ENCODE measurements at places on chromosomes 6 and 20.

DNA sequence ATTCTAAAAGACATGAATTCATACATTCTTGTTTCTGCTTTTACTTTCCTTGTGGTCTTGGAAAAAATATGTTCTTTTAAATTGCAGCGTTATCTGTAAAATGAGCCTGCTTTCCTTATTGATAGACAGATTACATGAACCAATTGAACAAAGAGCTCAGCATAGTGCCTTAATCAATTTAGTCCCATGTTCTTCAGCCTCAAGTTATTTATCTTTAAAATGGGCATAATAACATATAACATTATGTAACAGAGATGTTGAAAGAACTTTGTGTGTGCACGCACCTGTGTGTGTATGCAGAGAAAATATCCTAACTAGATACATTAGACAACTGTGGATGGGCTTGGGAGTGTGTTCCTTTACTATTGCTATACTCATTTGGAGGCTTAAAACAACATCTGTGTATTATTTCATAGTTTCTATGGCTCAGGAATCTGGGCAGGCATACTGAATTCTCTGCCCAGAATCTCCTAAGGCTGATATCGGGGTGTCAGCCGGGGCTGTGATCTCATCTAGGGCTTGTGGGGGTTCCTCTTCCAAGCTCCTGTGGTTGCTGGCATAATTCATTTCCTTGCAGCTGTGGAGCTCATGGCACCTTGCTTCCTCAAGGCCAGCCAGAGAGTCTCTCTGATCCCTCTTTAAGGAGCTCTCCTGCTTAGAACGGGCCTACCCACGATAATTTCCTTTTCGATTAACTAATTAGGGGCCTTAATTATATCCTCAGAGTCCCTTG is 194.1 kb downstream of the ARID1B start:
- DNase-seq: no peak

- no peak for DNase-seq
Observed at GRCh38 chr6:138012682-138013081, 94.5 kb downstream of the PERP start.

DNA sequence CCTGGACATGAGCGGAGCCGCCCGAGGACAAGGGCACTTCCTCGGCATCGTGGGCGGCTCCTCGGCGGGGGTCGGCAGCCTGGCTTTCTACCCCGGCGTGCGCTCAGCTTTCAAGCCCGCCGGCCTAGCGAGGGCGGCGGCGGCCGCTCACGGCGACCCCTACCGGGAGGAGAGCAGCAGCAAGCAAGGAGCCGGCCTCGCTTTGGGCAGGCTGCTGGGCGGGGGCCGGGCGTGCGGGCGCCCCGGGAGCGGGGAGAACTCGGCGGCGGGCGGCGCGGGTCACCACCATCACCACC is 6.7 kb downstream of the PRDM13 start:
- no peak for DNase-seq

DNA sequence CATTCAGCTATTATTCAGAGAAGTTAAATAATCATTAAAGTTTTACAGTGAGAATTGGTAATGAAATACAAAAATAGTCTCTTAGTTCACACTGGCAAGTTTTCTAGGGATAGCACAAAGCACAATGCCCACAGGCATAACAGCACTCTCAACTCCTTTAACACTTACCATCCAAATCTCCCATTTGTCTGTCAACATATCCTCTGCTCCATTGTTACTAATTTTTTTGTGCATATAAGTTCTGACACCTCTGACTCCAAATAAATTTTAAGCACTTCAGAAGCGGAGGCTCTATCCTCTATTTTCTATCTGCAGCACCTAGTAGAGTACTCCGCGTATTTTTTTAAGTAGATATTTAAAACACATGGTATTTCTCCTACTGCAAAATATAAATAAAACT is 15.6 kb upstream of the RSPO3 start:
- no peak for DNase-seq

- no peak for DNase-seq
Observed at GRCh38 chr20:50369225-50370035, 140.8 kb upstream of the PTPN1 start.

DNA sequence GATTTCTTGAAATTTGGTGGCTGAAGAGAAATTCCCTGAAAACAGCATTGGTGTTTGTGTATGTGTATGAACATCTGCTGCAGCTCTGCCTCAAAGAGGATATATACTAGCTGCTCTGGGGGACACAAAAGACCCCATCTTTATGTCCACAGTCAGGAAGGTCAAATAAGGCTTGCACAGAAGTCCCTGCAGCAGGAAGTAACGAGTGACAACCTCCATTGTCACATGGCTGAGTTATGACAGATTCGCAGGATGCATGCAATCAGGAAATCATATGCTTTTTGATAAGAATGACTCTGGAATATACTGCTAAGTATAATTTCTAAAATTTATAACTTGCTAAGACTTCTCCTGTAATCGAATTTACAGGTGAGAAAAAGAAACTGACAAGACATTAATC is 225.9 kb upstream of the CST7 start:
- no peak for DNase-seq

GRCh38 chr6:99189823-99190721 is 159.4 kb downstream of the FAXC start:
- no peak for DNase-seq

DNA sequence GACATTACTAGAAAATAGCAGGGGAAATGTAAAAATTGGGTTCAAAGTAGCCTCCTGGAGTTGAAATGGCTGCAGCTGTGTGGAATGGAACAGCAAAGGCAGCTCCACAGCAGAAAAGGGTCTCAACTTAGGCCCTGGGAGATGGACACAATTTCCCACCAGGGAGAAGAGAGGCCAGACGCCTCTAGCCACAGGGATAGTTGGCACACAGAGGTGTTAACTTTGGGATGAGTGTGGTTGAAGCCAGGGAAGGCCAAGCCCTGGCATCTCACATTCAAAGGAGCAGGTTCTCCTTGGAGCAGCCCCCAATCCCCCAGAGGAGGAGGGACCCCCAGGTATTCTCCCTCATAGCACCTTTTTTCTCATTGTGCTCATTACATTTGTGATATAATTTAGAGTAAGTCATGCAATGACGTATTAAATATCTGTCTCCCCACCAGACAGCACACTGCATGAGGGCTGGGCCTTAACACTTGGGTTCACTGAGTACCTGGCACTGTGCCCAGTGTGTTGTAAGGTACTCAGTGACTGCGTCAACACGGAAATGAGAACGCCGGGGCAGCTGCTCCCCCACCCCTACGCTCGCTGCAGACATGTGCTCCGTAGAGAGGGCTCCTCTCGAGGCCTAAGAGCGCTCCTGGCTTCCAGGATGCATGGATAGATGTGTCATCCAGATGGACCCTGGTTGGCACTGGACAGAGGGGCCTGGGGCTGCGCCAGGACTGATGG is 76.0 kb upstream of the CD93 start:
- DNase-seq: no peak

GRCh38 chr6:144583614-144583954 is 298.4 kb downstream of the UTRN start:
- no peak for DNase-seq
